ELF-1 (cell line): ENCODE measurements at places on chromosomes 2 and 18.

GRCh38 chr2:196592331-196592910 lies 47.1 kb upstream of the CCDC150 start:
- peak; percentile 63 for DNase-seq

- no peak for DNase-seq
Observed at GRCh38 chr2:71856773-71857525, 290.7 kb downstream of the CYP26B1 start.

- peak; percentile 32 for DNase-seq
Observed at GRCh38 chr18:2894131-2894840, 47.5 kb downstream of the EMILIN2 start.

GRCh38 chr18:52337276-52337675 lies 2.7 kb upstream of the DCC start:
- no peak for DNase-seq

- peak; percentile 40 for DNase-seq
Observed at GRCh38 chr2:231489990-231490389, 25.7 kb upstream of the NCL start.

DNA sequence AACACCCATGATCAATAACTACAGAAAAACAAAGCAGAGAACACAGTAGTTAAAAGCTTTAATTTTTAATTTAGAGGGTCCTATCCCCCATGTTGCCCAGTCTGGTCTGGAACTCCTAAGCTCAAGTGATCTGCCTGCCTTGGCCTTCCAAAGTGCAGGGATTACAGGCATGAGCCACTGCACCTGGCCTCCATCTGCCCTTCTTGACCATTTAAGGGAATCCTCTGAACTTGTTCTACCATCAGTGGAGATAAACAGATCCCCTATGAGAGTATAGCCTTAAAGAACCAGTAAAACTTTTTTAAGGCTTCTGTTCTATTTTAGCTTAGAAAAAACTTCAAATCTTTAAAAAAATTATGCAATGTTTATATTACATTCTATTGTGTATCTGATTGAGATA lies 13.5 kb upstream of the ATP5MC3 start:
- no peak for DNase-seq

DNA sequence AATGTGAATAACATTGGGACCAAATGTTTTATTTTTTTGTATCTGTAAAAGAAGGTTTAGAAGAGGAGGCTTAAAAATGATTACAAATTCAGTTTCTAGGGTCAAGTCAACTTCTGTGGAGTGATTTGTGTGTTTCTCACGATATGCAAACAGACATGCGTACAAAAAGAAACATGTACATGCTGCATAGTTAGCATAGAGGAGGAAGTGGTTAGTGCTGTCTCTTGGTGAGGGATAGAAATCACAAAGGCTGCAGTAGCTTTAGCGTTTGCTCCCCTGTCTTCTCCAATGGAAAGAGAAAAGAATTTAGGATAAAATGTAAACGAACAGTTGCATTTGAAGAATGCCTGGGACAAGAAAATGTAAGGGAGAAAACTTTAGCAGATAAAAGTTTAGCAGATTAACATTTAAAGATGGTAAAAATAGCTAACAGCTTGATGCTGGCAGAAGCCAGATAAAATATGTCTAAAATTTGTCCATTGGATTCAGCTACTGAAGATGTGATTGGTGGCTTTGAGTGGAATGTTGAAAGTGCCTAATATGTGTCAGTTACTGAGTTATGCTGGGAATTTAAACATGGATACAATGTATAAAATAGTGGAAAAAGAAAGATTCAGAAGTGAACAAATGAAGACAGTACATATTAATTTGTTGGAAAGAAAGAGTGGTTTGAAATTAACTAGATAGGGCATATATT lies 44.9 kb downstream of the MALT1 start:
- DNase-seq: no peak
